ENCODE measurements at places on chromosomes 1 and 21. TPM values are rescaled to one million over a fixed set of nuclear protein-coding genes. Genes with fewer than 3 reads are reported as not detected.

Gene WNT4
- not detected for total RNA-seq

Gene SELP
- 17.0 TPM for total RNA-seq

Gene KIF14
- total RNA-seq, result 0.73 TPM

Gene SLC44A3
- total RNA-seq, result 0.10 TPM

Gene PRDM16
- not detected for total RNA-seq

Gene RIIAD1
- not detected for total RNA-seq

Gene IFI44
- total RNA-seq, result 55.1 TPM

Gene NRIP1
- 151 TPM for total RNA-seq

Gene LCE2A
- total RNA-seq, result not detected

Measured in mononuclear cell (primary cell).